Left lung (tissue), 14 donors: ENCODE measurements at places on chromosomes 5 and 9. TPM values are rescaled to one million over a fixed set of nuclear protein-coding genes. Genes with fewer than 3 reads are reported as not detected.

The ABO gene
- 4.2 TPM for polyA plus RNA-seq

The URM1 gene
- polyA plus RNA-seq = 59.5 TPM

The TCF7 gene
- 17.3 TPM for polyA plus RNA-seq

The KIF20A gene
- polyA plus RNA-seq = 60.0 TPM

The MAMDC2 gene
- 6.1 TPM for polyA plus RNA-seq
